ENCODE measurements at places on chromosomes 16 and 17.

DNA sequence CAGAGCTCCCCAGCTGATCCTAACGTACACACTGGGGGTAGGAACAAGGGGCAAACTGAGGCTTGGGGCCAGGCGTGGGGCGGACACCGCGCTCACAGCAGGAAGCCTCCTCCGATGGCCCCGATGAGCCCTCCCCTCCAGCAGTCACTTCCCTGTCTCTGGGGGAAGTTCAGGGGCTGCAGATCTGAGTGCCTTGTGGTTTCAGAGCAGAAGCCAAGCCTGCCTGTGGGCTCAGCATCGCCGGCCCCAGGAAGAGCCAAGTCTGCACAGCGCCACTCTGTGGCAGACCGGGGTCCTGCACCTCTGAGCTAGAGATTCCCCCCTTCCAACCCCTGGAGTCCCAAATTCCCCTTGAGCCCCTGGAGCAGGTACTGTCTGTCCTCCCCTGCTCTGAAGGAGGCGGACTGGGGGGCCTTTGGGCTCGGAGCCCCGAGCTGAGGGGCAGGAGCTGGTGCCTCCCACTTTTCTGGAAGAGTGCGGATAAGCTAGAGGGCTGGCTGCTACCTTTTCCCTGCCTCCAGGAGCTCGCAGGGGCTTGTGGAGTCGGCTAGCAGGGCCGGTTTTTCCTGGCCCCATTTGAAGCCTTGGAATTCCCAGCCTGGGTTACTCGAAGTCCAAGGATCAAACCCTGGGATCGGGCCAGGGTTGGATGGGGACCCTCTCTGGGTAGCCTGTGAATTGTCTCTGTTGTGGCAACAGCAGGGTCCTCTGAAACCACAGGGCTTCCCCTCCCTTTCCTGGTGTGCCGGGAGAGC, 2.9 kb downstream of the GSE1 start:
- DNase-seq = peak; percentile 81

DNA sequence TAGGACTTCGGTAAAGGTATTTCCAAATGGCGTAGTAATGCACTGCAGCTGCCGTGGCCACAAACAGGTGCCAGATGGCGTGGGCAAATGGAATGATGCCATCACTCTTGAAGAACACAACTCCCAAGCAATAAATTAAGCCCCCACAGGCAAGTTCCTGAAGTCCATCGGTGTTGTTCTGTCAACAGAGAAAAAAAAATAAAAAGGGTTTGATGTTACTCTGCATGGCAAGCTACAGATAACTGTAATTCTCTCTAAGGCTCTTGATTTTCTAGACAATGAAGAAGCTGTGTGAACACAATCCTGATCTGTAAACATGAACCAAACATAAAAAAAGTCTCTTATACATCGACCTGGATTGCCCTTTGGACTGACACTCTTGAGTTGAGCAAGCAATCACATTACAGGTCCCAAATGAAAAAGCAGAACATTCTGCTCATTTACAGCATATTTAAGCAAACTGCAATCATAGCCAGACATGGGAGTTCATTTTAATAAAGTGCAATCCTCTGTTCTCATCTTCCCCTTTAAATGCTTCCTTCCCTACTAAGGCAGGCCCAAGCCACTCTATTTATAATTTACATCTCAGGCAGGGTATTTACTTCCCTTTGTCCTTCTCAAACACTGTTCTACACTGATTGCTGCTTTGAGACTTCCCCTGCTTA, 27.1 kb downstream of the MMD start:
- DNase-seq = peak; percentile 64

- DNase-seq = no peak
These were observed 27.4 kb upstream of the NAGLU start for GRCh38 chr17:42508426-42509165.

GRCh38 chr17:77720946-77721845, 237.3 kb upstream of the TNRC6C start:
- DNase-seq = no peak

DNA sequence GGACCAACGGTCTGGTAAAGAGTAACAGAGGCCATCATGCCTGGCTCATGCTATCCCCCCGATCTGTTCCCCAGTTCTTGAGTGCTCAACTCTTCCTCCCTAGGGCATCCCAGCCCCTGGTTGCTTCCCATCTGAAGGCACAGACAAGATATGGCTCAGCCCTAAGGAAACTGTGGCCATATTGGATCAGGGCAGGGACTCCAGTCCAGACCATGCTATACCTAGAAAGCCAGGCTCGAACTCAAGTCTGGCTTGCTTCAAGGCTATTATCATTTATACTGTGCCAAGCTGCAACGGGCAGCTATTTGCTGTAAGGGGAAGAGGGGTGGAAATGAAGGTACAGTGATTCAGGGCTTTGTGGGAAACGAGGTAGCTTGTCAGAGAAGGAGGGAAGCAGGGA, 2.8 kb downstream of the UBTF start:
- no peak for DNase-seq

- no peak for DNase-seq
These were observed 4.7 kb downstream of the ZNF750 start for GRCh38 chr17:82835122-82835521.

GRCh38 chr16:15460601-15461000, 26.2 kb downstream of the BMERB1 start:
- DNase-seq = no peak

DNA sequence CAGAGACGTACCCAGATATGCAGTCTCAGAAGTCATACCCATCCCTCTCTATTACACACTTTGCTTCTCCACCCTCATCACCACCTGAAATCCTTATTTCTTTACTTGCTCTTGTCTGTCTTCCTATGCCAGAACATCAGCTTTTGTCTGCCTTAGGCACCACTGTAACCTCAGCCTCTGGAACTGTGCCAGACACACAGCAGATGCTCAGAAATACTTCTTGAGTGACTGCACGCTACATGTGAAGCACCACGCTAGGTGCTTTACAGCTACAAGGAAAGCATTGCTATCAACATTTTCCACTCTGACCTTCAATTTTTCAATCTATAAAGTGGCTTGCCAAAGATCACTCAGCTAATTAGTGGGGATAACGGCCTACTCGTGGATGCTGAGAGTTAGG, 226.8 kb downstream of the CHD9NB start:
- peak; percentile 79 for DNase-seq

GRCh38 chr17:18257268-18257981, 1.1 kb downstream of the FLII start:
- no peak for DNase-seq
